Esophagus muscularis mucosa (tissue), 4 donors: ENCODE measurements at places on chromosomes 11 and 22. TPM values are rescaled to one million over a fixed set of nuclear protein-coding genes. Genes with fewer than 3 reads are reported as not detected.

DNA sequence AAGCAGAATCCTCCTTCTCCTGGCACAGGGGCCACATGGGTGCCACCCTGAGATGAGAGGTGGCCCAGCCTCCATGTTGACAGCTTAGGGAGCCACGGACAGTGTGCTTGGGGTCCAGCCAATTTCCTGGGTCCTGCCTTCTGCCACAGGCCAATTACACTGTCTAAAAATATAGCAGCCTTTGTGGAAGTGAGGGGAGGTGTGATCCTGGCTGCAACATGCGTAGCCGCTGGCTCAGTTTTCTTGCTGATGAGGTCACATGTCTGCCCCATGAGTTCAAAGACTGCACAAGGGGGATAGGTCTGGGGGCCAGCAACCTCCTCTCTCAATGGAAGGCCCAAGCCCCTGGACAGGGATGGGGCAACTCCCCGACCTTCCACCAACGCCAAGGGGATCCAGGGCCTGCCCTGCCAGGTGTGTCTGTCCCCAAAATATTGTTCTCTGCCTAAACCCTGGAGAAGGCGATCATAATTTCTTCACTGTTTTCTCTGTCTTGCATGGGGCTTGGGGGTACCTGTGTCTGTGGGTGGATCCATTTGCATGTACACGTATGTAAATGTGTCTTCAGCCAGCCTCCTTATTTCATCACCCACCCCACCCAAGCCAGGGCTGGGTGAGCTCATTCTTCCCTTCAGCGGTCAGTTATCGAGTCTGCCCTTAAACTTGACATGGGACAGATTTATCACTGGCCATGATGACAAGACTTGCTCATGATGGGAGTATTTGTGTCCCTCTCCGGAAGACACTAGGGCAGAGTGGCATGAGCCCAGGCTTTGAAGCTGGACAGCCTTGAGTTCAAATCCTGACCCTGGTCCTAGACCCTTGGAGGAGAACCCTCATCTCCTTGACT is 59.4 kb downstream of the OTOG start:
- peak; percentile 86 for DNase-seq
- no peak overlapping the region for H3K27ac ChIP-seq
- no peaks in the 10 kb centered on the region for H3K36me3 ChIP-seq
- H3K4me1 ChIP-seq, result no peaks in the 10 kb centered on the region

BSCL2 gene
- 48.6 TPM for total RNA-seq

RTN4RL2 gene
- not detected for total RNA-seq

DNA sequence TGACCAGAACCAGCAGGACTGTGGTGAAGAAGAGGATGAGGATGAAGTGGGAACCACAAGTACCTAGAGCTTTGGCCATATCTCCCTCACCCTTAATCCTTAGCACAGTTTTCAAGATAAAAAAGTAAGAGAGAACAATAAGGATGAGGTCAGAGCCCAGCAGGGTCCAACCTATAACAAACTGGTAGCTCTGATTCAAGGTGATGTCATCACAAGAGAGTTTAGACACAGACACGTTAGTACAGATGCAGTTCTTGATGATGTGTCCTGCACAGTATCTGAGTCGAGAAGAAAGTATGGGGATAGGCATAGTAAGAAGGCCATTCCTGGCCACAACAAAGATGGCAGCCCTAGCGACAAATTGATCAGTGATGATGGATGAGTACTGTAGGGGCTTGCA is 586 bp downstream of the OR56A5 start:
- H3K4me3 ChIP-seq, result no peak overlapping the region
- DNase-seq, result no peak
- H3K27me3 ChIP-seq, result no peaks in the 10 kb centered on the region

GRCh38 chr11:45678976-45679375 is 13.6 kb upstream of the CHST1 start:
- DNase-seq, result no peak
- no peaks in the 10 kb centered on the region for H3K27me3 ChIP-seq
- no peak overlapping the region for H3K27ac ChIP-seq
- no peaks in the 10 kb centered on the region for H3K4me1 ChIP-seq
